ENCODE measurements at places on chromosomes 2 and 18.

DNA sequence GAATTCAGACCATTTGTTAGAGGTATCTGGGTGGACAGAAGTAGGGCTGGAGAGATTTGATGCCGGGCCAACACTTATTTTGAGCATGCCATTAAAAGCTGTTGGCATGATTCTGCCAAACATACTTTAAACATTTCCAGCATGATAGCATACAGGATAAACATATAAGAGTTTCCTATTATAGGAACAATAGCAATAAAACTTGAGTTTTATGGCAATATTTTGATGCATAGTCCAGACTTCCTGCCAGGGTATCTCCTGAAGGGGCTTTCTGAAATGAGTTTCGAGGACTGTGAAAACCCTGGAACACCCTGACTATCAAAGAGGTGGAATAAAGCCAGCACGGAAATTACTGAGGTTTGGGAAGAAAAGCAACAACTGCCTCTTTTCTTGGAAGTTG is 1398.0 kb upstream of the NXPH2 start:
- DNase-seq, result no peak

DNA sequence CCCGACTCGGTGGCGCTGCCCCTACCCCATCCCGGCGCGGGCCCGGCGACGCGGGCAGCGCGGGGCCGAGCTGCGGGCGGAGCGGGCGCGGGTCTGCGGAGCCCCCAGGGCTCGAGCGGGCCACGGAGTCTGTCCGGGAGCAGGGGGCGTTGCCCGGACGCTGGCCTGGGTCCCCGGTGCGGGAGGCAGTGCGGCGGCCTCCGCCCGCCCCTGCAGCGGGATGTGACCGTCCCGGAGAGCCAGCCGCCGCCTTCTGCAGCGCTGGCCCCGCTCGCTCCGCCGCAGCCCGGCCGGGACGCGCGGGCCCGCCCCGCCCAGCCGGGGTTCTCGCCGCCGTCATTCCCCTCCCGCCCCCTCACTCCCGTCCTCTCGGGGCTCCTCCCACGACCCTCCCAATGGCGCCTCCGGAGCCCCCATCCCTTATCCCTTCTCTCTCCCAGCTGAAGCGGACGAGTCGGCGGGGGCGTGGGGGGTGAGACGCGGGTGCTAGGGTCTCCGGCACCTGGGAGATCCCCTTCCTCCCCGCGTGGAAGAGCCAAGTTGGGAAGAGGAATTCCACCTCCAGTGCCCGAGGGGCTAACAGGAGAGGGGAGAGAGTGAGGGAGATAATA is at the start of gene FNDC4:
Gene FNDC4, minus strand, starts transcription at position 257 of the 611 bp plus-strand sequence. CDS start 521 bp downstream, outside the sequence.
- DNase-seq, result no peak

DNA sequence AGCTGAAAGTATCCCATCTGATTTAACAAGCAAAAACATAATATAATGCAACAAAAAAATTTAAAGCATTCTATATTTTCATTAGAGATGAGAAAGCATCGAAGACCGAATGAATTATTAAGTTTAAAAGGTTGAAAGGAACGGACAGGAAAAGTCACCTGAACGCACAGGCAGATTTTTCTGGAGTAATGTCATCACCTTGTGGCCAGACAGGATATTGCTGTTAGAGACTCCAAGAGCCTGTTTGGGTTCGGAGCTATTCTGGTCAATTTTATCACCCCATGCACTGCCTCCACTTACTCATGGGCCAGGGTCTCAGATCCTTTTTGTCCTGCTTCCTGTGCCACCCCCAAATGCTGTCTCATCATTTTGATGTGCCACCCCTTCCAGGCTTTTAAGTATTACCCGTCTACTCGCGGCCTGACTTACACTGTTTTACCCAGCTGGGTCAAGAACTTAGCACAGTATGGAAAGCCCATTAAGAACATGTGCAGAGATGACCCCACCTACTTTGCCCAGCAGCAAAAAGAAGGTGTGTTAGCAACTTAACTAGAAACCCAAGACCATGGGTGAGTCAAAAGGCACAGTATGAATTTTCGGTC is 27.3 kb downstream of the GKN2 start:
- DNase-seq, result peak; percentile 75

DNA sequence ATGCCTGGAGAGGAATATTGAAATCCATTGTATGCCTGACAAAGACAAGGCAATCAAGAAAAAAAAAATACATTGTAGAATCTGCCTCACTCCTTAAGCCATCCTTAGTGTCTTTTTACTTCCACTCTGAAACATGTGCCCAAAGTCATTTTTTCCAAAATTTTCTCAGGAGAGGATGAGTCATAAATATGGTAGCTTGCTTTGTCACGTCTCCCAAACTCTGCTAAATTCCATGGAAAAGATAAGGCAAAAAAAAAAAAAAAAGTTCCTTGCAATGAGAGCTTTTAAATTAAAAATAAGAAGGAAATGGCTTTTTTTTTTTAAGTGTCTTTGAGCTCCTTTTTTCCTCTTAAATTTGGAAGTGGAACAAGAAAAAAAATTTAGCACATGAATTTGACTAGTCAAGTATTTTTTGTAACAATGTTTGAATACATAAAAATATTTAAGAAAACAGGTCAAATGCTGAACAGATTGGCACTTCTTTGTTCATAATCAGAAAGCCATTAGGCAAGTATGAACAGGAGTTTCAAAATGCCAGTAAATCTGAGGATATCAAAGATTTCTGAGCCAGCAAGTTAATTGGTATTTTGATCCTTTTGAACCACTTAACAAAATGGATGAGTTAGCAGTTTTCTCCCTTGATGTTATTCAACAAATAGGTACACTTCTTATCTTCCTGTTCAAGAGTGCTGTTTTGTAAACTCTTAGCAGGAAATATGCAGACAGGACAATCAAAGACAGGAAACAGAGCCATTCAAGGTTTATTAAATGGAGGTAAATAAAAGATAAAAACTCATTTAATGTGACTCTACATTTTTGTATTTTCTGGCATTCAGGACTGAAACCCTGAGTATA is 247.3 kb upstream of the SP5 start:
- peak; percentile 5 for DNase-seq

- DNase-seq, result no peak
These were observed 83.8 kb upstream of the TMEM17 start for GRCh38 chr2:62589691-62590356.

- DNase-seq, result no peak
These were observed 41.6 kb downstream of the SLC25A12 start for GRCh38 chr2:171852366-171852888.

- DNase-seq, result no peak
These were observed 72.3 kb upstream of the CCDC68 start for GRCh38 chr18:55031576-55031975.

GRCh38 chr2:72116081-72116533 is 31.6 kb downstream of the CYP26B1 start:
- no peak for DNase-seq

DNA sequence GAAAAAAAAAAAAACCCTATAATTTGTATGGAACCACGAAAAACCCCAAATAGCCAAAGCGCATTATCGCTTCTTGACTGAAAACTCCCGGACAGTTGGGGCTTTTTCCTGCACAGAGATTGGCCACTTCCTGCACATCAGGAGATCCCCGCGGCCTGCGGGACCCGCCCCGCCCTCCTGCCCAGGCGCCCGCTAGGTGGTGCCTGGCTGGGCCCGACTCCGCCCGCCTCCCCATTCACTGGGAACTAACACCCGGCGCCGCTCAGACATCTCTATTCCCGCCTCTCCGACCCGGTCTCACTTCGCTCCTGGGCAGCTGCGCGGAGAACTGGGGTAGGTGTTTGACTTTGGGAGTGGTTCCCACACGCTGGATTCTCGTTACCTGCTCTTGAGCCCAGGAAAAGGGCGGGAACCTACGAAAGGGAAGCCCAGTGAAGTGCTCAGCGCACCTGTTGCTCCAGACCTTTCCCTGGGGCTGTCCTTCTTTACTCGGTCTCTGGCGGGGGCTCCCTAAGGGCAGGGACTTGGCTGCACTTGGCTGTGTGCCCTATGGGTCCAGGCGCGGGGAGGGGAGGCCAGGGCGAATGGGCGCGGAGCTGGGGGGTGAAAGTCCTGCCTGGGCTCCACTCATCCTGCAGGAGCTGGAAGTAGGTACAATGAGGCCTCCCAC is at the start of gene HMSD:
Gene HMSD, plus strand, starts transcription at position 234 of the 670 bp plus-strand sequence. CDS start 4,155 bp downstream, outside the sequence.
- DNase-seq, result no peak

DNA sequence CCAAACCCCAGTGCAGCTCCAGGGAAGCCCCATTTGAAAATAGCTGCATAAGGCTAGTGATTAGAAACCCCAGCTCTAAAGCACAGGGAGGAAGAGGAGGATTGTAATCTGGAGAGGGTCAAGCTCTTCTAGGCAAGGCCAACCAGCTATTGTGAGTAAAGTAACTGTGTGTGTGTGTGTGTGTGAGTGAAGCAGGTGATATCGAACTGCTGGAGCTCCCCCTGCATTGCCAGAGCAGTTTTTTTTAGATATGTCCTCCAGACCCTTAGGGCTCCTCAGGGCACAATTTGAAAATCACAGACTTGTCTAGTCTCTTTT is 177.4 kb upstream of the NABP1 start:
- DNase-seq, result no peak

GRCh38 chr2:96533292-96534073 is 3.1 kb upstream of the ARID5A start:
- DNase-seq, result peak; percentile 84

DNA sequence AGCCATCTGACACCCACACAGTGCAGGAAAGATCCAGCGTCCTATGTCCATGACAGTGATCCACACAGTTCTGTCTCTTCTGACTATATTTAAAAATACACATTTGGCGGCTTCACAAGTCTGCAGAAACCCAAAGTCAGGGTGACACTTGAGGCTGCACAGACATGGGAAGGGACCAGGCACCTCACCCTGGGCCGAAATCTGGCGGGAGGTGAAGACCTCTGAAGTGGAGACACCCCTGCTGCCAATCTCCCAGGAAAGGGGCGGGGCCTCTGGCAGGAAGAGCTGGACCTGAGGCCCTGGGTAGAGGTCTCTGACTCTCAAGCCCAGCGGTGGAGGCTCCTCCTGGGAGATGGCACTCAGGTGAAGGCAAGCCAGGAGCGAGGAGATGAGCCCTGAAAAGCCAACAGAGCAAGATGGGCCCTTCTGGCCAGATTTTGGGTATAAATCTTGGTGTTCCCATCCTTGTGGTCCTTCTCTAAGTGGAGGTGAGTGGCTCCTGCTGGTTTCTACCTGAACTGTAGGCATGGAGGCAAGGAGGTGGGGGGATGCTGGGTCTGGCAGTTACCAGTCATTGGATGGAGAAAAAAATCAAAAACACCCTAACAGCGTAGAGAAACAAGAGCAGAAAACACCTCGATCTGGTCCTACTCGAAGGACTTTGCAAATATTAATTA is 248.4 kb downstream of the HDAC4 start:
- no peak for DNase-seq

DNA sequence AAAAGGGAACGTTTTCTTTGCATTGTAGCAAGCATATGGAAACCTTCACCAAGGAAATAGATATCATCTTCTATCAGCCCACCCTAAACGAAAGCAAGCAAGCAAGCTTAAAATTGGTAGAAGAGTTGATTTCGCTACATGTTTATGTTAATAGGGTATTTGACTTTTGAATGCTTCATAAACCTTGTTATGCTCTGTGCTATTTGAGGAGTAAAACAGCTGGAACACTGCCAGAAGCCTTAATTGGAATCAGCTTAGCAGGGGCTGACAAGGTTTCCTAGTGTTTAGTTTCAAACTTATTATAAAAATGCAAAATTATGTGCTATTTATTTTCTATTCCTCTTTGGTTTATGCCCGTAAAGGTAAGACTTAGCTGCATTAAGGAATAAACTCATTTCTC is 70.6 kb upstream of the LINC00305 start:
- no peak for DNase-seq

- DNase-seq, result no peak
These were observed 32.9 kb upstream of the EDAR start for GRCh38 chr2:109021895-109022300.

GRCh38 chr2:96916646-96917543 is 47.0 kb upstream of the SEMA4C start:
- no peak for DNase-seq

- no peak for DNase-seq
These were observed 50.8 kb downstream of the SUMO1 start for GRCh38 chr2:202187570-202187969.

DNA sequence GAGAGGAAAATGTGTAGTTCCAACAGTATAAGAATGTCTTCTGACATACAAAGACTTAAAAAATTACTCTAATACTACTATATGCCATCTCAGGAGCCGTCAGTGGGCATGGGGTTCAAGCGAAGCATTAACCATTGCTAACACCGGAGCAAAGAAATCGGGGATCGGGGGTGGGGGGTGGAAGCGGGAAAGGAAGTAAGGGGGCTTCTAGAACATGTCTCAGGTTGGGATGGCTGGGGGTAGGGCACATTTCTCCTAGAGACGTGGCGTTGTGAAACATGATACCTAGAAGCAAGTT is 702 bp downstream of the LMAN1 start:
- peak; percentile 46 for DNase-seq
